ENCODE measurements at places on chromosomes 12 and 14. TPM values are rescaled to one million over a fixed set of nuclear protein-coding genes. Genes with fewer than 3 reads are reported as not detected.

DNA sequence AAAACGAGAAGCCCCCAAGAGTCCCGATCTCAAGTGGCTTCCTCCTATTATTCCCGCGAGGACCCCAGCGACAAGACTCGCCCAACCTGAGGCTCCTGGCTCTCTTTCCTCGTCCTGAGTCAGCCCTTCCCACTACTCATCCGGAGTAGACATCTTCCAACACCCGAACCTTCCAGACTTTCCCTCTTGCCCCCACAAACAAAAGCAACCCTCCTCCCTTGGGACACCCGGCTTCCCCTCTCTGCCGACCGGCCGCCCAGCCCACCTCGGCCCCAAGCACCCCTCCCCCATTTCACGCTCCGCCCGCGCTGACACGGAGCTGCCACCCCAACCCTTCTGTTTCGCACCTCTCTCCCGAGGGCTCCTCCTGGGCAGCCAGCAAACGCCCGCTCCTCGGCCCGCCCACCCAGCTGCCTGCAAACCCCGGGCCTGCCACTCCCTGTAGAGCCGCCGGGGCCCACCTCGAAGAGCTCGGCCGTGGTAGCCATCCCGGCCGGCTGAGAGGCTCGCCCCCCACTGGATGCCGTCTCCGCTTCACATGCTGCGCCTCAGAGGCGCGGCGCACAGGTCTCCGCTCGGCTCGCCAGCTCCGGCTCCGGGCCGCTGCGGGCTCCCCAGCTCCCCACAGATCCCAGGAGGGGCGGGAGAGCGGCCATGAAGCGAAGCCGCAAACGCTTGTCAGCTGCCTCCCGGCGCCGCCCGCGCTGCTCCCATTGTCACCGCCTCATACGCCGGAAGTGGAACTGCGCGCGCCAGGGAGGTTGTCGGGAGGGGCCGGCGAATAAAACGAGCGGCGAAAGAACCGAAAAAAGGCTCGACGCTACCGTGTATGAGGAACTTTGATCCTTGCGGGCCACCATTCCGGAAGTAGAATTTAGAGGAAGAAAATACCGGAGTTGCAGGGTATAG is at the start of the genes AP5M1 and EXOC5:
AP5M1 (plus strand) TSS at position 811 of the 909 bp plus-strand sequence. CDS start 344 bp downstream, outside the sequence.
EXOC5 (minus strand) TSS at position 745 of the 909 bp plus-strand sequence; CDS start at position 488, 257 bp downstream.
- DNase-seq: peak; percentile 94
- H3K4me1 ChIP-seq: peaks cover 45% of the 10 kb centered on the region
- H3K4me3 ChIP-seq: peak within 1 kb of the TSS; percentile 91
- H3K27ac ChIP-seq: peak within 1 kb of the TSS; percentile 88
- H3K36me3 ChIP-seq: no peaks in the 10 kb centered on the region
- no peaks in the 10 kb centered on the region for H3K27me3 ChIP-seq

The HHIPL1 gene
- under 0.01 TPM for total RNA-seq

GRCh38 chr12:53500142-53500775 is 824 bp upstream of the TARBP2 start:
- no peaks in the 10 kb centered on the region for H3K27me3 ChIP-seq
- peak overlapping the region; percentile 98 for H3K27ac ChIP-seq
- DNase-seq: peak; percentile 58
- peaks cover 49% of the 10 kb centered on the region for H3K4me1 ChIP-seq
- H3K4me3 ChIP-seq: peak overlapping the region; percentile 37
- no peaks in the 10 kb centered on the region for H3K36me3 ChIP-seq

GRCh38 chr12:54523637-54524036 is 25.8 kb upstream of the PDE1B start:
- H3K36me3 ChIP-seq: no peaks in the 10 kb centered on the region
- DNase-seq: no peak
- H3K4me3 ChIP-seq: no peak overlapping the region

The ABCD4 gene
- 51.7 TPM for total RNA-seq

All from body of pancreas (tissue), 4 donors.